Stimulated activated CD8-positive, alpha-beta memory T cell treated with anti-CD3 and anti-CD28 coated beads, Interleukin-4, amount 100 ng/mL, for 24 hours (primary cell): ENCODE measurements at places on chromosomes 2 and 18.

- DNase-seq = no peak
Observed at GRCh38 chr2:99181624-99182000, 628 bp downstream of the MRPL30 start.

GRCh38 chr2:135607561-135607960 is 76.3 kb downstream of the R3HDM1 start:
- DNase-seq = no peak

- no peak for DNase-seq
Observed at GRCh38 chr2:35454966-35455638, 900.5 kb upstream of the CRIM1 start.

DNA sequence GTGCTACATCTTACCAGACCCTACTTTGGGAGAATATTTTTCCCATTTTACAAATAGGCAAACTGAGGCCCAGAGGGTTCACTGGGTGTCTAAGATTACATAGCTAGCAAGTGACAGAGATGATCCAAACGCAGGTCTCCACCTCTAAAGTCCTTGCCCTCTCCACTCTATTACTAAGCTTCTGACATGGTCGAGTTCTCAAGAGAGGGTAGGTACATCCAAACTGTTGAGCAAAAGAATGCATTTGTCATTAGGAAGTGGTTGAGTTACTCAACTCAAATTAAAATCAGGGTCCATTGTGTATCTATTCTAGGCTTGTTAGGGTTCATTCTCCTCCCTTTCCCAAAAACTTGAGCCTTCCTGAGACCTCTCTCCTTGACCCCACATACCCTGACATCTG is 680.6 kb upstream of the FANCL start:
- no peak for DNase-seq

DNA sequence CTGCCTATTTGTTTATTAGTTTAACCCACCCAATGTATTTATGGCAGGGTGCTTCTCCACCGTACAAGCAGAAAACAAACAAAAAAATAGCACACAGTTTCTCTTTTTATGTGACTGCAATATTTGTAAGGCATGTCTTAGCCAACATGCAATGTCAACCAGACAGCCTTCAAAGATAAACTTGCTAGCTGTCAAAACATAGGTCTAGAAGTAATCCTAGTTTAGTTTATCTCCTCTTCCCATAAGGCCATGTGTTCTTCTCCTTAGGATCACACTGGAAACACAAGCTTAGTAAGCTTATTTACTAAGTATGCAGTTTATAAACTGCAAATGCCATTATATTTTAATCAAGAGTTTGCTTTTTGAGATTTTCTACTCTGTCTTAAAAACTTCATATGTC is 75.6 kb downstream of the LDAH start:
- no peak for DNase-seq

- DNase-seq = no peak
Observed at GRCh38 chr2:122194546-122194945, 439.1 kb downstream of the TSN start.

DNA sequence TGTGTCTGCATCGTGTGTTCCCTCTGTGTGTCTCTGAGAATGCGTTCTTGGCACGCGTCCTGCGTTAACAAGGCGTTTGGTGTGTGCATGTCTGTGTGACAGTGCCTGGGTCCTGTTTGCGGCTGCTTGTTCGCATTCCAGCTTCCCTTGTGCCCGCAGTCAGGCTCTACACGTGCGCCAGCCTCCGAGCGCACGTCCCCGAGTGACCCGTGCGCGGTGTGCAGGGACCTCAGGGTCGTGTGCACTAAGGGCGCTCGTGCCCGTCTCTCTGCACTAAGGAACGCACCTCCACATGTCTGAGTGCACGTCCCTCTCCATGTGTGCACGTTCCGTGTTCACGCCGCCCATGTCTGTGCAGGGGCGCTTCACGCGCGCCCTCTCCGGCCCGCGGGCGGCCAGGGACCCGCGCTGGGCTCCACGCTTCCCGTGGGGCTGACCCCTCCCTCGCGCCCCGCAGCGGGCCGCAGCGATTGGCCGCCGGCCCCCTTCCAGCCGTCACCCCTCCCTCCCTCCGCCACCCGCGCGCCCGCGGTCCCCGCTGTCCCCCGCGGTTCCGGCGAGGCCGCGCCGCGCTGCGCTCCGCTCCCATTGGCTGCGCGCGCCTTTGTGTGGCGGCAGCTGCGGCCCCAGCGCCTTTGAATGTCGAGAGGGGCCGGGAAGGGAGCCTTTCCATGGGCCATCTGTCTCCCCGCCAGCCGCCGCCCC is 229.4 kb downstream of the HAUS1 start:
- no peak for DNase-seq

- DNase-seq = no peak
Observed at GRCh38 chr2:38178119-38178518, 102.2 kb upstream of the CYP1B1 start.

DNA sequence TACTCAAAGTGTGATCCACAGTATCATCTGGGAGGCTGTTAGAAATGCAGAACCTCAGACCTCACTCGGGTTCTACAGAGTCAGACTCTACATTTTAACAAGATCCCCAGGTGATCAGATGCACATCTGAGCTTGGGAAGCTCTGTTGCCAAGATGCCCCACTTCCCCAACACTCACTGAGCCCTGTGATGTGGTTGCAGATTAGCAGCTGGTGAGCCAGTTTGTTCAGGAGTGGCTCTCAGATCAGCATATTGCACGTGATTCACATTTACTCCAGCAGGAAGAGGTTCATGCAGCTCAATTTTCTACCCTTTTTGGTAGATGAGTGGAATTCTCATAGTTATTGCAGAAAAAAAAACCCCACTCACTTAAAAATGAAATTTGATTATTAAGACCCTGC is 96.4 kb downstream of the VIT start:
- no peak for DNase-seq

- DNase-seq = no peak
Observed at GRCh38 chr2:227613272-227613660, 1.4 kb downstream of the SCYGR3 start.

DNA sequence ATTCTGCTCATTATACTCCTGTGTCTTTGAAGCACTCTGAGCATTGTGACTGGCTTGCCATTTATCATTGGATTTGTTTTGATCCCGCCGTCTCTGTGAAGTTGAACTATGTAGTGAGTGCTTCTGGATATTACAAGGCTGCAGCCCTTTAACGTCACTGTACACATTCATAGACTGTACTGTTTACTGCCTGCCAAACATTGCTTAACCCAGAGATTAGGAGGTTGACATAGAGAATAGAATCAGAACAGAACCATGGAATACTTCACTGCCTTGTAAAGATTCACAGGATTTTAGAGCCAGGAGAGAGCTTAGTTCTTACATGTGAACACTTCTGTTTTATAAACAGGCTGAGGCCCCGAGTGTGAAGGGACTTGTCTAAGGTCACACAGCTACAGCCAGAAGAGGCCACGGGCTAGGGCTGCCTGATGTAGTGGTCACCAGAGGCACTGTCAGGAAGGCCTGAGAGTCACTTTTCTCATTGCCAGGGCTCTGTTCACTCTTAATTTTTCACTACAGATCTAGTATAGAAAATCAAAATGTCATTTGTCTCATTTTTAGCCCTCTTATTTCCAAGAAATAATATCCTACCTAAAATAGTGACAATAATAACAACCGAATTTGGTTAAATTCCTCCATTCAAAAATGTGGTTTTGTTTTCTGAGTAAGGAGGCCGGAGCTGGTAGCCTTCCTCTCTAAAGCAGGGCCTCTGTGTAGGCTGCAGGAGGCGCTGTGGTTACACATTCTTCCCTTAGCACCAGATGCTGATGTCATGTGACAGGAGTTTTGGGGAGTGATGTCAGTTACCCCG is 87.9 kb downstream of the UGGT1 start:
- no peak for DNase-seq

GRCh38 chr2:66170744-66171330 is 264.1 kb upstream of the MEIS1 start:
- DNase-seq = no peak

- DNase-seq = no peak
Observed at GRCh38 chr18:22872900-22873537, 60.1 kb upstream of the RBBP8 start.

GRCh38 chr2:207417301-207417718 is 112.5 kb upstream of the CREB1 start:
- no peak for DNase-seq

DNA sequence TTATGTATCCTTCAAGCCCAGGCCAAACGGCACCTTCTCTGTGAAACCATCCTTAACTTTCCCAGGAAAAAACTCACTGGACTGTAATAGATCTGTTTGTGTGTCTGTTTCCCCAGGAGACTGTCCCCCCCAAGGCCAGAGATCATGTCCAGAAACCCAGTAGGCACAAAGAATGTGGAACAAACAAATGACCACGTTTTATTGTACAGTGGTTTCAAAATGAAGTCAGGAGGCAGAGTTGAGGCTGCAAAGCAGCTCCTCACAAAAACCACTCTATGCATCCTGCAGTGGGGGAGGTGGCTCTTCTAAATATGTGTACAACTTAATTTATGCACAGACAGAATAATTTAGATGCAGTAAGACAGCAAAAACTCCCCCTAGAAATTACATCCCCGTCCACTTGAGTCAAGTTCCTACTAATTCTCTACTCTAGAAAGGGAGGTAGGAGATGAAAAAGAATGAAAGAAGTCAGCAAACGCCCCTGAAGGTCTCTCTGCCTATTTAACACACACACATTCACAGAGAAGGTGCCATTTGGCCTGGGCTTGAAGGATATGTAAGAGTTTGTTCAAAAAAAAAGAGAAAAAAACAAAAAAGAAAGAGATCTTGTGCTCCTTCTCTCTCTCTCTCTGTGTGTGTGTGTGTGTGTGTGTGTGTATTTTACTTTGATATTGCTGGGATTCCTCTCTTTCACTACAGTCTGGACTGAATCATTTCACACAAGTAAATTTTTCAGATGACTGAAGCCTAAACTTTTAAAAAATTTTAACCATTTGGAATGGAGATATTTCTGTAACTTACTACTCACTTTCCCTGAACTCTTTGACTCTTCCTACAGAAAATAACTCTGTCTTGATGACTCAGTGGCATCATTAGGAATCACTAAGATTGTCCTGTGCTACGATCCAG is 19.5 kb downstream of the BCL2 start:
- no peak for DNase-seq

DNA sequence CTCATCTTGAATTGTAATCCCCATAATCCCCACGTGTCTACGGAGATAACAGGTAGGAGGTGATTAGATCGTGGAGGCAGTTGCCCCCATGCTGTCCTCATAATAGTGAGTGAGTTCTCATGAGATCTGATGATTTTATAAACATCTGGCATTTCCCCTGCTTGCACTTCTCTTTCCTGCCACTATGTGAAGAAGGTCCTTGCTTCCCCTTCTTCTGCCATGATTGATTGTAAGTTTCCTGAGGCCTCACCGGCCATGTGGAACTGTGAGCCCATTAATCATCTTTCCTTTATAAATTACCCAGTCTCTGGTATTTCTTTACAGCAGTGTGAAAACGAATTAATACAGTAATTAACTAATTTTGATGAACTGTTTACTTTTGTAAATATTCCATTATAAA is 582.5 kb downstream of the TSN start:
- no peak for DNase-seq

DNA sequence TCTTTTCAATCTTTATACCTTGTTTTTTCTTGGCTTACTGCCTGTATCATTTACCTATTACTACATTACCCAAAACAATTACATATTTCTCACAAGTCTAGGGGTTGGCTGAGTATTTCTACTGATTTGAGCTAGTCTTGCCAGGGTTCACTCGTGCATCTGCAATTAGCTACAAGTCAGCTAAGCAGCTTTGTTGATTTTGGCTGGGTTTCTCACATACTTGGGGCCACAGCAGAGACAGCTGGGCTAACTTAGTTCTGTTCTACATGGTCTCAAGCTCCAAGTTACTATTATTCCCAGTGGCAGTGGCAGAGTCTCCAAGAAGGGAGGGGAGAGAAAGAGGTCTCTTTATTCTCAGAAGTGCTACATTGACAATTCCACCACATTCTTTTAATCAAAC is 54.7 kb upstream of the SP5 start:
- DNase-seq = no peak
